GM12891 (cell line): ENCODE measurements at places on chromosomes 3 and 15.

DNA sequence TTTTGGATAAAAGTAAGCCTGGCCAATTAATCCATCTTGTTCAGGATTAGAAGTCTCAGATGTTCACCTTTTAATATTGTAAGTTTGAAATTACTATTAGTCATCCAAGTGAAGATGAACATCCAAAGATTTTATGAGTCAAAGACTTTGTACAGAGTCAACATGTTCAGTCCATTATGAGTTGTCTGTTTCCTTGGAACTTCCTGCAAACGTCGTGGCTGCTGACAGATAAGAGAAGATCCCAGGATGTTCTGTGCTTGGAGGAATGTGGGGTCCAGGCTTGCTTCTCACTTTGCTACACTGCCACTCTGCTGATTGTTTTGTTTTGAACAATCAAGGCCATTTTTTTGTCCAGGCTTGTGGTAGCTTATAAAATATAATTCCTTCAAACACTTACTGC is 74.3 kb upstream of the SLCO2A1 start:
- no peak for DNase-seq

DNA sequence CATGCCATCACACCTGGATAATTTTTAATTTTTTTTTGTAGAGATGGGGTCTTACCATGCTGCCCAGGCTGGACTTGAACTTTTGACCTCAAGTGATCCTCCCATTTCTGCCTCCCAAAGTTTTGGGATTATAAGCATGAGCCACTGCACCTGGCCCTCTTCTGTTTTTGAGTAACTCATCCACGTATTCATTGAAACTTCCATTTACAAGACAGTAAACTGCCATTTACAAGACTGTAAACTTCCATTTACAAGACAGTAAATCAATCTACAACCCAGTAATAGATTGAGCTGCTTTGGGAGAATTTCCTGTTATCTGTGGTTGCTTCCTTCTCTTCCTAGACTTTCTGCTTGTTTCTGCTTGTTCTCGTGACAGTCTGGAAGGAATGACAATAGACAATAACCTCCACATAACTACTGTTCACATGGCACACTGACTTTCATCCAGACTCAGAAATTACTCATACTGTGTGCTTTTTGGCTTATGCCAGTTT is 114.7 kb upstream of the CCNL1 start:
- DNase-seq, result no peak

- DNase-seq, result no peak
Measured at GRCh38 chr3:20346916-20347315, 160.9 kb upstream of the SGO1 start.

GRCh38 chr15:65460741-65461347 is 38.1 kb upstream of the IGDCC4 start:
- DNase-seq, result no peak

DNA sequence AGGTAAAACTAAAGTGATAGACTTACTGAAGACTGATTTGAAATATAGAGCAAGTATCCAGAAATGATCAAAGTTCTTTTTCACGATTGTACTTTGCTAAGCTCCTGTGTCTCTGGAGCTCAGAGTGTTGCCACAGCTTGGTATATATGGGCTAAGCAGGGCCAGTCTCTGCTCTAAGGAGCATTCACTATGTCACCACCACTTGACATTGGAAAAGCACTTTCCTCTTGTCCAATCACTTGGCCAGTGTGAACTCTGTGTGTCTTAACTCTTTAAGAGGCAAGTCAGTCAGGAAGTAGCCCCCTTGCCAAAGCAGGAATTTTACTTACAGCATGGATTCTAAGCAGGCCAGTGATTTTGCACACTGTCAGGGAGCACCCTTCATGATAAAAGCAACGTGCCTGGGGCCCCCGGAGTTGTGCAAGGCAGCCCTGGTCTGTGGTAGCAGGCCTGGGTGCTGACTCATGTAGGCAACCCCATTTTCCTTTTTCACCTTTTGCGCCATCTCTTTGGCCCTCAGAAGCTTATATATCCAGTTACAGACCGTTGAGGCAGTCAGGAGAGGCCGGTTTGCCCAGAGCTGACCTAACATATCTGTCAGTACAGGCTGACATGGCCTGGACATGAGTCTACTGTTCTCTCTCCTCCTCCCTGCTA is 73.0 kb downstream of the HCN4 start:
- DNase-seq, result no peak

GRCh38 chr3:65729973-65730372 is 308.7 kb downstream of the MAGI1 start:
- DNase-seq, result no peak

DNA sequence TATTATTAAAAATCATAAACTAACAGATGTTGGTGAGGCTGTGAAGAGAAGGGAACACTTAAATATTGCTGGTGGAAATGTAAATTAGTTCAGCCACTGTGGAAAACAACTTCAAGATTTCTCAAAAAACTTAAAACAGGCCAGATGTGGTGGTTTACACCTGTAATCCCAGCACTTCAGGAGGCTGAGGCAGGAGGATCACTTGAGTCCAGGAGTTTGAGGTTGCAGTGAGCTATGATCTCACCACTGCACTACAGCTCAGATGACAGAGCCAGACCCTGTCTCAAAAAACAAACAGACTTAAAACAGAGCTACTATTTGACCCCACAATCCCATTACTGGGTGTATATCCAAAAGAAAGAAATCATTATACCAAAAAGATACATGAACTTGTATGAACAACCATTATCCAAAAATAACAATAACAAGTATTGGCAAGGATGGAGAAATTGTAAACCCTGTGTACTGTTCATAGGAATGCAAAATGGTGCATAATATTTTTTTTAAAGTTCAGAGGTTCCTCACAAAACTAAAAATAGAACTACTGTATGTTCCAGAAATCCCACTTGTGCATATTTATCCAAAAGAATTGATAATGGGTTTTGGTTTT is 25.5 kb downstream of the ZNF148 start:
- no peak for DNase-seq

GRCh38 chr3:18841422-18842343 is 306.6 kb upstream of the KCNH8 start:
- DNase-seq, result no peak

- DNase-seq, result no peak
Measured at GRCh38 chr3:133515127-133515526, 58.4 kb upstream of the CDV3 start.
